Fibroblast of skin of right biceps (primary cell): ENCODE measurements at places on chromosomes 2 and 18.

- no peak for DNase-seq
Observed at GRCh38 chr2:106137731-106138521, 56.2 kb downstream of the UXS1 start.

- DNase-seq: no peak
Observed at GRCh38 chr2:193409951-193410350, 1215.2 kb upstream of the TMEFF2 start.

- DNase-seq: peak; percentile 51
Observed at GRCh38 chr2:241620419-241620769, 16.6 kb downstream of the THAP4 start.

GRCh38 chr2:36770542-36771287 is 74.2 kb downstream of the VIT start:
- peak; percentile 53 for DNase-seq

DNA sequence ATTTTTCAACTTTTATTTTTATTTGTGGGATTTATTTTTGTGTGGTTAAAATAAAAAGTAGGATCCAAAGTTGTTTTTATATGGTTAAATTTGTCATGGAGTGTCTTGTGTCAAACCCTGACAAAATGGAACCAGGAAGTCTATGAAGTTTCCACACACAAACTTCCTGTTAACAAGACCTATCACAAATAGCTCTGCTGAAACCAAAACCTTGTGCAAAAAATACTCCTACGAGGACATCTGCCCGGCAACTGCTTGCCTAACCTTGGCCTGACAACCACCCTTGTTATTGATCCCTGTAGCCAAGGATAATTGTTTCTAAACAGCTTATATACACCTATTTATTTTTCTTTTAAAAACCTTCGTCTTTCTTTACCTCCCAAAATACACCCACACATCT is 389.6 kb downstream of the TRIB2 start:
- no peak for DNase-seq

- no peak for DNase-seq
Observed at GRCh38 chr2:33555681-33556080, 43.4 kb downstream of the FAM98A start.

GRCh38 chr2:34734042-34734441 is 1134.9 kb upstream of the FAM98A start:
- no peak for DNase-seq

GRCh38 chr2:106158871-106159270 is 35.2 kb downstream of the UXS1 start:
- no peak for DNase-seq

- peak; percentile 10 for DNase-seq
Observed at GRCh38 chr2:168770796-168771195, 31.6 kb upstream of the NOSTRIN start.

DNA sequence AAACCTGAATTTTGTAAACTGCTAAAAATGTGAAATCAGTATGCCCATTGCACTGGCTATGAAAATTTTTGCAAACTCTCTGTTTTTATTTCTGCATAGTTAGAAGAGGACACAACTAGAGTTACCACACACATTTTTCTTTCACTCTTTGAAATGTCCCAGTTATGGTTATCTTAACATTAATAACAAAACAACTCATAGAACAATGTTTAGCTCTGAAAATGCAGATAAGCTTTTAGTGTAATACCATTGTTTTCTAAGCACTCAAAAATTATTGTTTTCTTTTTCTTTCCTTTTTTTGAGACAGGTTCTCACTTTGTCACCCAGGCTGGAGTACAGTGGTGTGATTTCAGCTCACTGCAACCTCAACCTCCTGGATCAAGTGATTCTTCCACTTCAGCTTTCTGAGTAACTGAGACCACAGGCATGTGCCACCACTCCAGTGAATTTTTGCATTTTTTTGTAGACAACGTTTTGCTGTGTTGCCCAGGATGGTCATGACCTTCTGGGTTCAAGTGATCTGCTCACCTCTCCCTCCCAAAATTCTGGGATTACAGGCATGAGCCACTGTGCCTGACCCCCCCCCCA is 1204.5 kb upstream of the ZEB2 start:
- DNase-seq: peak; percentile 22

- DNase-seq: no peak
Observed at GRCh38 chr2:136221026-136221425, 103.1 kb upstream of the CXCR4 start.

DNA sequence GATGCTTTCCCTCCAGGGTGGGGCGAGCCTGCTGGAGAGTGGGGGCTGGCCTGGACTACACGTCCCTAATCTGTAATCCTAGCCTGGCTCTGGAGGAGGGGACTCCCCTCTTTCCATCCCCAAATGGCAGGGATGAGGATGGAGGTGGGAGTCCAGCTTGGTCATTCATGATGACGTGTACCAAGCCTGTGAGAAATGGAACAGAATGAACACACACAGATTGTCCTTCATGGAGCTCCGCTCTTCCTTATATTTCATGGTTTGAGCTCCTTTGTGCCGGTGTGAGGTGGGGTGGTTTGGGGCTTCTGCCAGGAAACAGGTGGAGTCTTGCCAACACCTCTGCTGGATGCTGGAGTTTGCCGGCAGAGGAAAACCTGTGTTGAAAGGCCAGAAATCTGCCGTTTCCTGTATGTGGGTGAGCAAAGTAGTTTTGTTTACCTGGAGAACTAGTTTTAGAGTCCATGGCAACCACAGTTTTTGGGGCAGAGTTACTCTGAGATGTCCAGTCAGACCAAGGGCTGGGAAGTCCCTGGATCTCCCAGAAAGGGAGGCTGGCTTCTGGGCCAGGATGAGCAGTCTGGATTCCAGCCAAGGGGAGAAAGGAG is 417.6 kb upstream of the MEX3C start:
- no peak for DNase-seq

DNA sequence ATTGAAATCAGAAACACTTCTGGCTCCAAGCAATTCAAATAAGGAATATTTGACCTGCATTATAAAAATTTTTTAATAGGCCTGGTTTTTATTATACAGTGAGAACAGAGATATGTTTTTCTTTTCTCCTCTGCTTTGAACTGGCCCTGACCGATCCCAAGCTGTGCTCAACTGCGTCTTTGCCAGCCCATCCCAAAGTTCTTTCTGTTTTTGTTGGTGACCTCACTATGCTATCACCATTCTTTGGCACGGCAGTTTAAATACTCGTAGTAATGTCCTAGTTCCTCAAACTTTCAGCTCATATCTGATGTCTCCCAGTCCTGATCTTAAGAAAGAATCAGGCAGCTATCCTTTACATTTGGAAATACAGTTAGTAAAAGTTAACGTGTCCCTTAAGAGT is 42.3 kb upstream of the NETO1 start:
- DNase-seq: no peak

DNA sequence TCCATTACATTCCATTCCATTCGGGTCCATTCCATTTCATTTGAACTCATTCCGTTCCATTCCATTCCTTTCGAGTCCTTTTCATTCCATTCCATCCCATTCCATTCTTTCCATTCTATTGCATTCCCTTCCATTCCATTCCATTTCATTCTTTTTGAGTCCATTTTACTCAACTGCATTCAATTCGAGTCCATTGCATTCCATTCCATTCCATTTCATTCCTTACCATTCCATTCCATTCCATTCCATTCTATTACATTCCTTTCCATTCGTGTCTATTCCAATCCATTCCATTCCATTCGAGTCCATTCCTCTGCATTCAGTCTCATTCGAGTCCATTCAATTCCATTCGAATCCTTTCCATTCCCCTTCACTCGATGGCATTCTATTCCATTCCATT is 1128.8 kb downstream of the RPIA start:
- no peak for DNase-seq

- no peak for DNase-seq
Observed at GRCh38 chr2:18800240-18800971, 211.0 kb upstream of the NT5C1B start.

GRCh38 chr2:80071941-80072340 is 232.6 kb downstream of the LRRTM1 start:
- DNase-seq: no peak
